ENCODE measurements at places on chromosomes 2 and 18. TPM values are rescaled to one million over a fixed set of nuclear protein-coding genes. Genes with fewer than 3 reads are reported as not detected.

Gene IL36A
- total RNA-seq = not detected

DNA sequence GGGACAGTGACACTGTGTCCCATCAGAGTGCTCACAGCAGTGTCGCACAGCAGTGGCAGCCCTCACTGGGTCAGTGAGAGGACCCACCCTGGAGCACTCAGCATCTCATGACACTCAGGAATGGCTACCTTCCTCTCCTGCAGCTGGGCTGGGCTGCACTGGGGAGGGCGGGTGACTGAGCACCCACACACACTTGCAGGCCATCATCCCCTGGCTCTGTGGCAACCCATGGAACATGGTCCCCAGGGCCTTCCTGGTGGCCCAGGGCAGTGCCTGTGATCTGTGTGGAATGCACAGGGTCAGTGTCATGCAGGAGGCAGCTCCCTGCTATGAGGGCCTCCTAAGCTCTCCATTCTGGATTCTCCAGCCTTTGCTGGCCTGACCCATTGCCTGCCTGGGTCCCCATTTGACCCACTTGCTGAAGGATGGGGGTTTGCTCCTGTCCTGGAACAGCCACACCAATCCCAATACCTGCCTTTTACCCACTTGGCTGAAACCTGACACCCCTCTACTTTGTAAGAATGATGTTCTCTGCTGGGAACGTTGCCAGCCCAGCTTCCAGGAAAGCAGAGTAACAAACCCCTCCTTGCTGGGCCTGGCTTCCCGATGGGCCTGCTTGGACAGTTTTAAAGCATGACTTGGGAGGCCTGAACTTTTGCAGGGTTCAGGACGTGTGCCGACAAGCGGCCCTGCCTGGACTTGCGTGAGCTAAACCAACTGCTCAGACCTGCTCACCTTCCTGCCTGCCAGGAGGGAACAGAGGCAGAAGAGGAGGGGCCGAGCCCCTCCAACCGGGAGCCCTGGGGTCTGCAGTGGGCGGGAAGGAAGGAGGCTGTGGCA, 13.7 kb downstream of the HS6ST1 start:
- peak; percentile 72 for DNase-seq

DNA sequence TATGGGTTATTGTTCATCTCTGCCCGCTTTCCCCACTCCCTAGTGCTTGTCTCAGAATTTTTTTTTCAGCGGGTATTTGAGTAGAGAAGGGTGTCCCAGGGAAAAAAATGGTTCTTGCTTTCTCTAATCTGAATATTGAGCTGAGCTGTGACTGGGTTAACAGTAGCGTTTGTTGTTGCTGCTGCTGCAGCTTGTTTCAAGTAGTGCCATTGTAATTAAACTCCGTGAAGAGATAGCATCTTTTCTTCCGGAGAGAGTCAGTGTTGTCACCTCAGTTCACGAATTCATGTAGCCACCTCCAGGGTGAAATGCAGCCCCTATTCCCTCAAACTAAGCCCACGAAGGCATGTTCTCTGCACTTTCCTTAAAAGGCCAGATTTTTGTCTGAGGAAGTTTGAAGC, 1.5 kb upstream of the AAK1 start:
- DNase-seq = no peak

GRCh38 chr18:22667156-22667555, 249.4 kb upstream of the CTAGE1 start:
- DNase-seq = no peak

Measured in HCT116 (cell line).